Epithelial cell of proximal tubule (primary cell): ENCODE measurements at places on chromosomes 3 and 15. TPM values are rescaled to one million over a fixed set of nuclear protein-coding genes. Genes with fewer than 3 reads are reported as not detected.

Gene TCTA
- total RNA-seq = 16.9 and 21.7 TPM in 2 replicates

Gene COL6A5
- not detected in 2 replicates for total RNA-seq

Gene SIAH2
- total RNA-seq = 38.5 and 44.6 TPM in 2 replicates

Gene IQCF6
- not detected in 2 replicates for total RNA-seq

Gene ITIH3
- total RNA-seq = not detected in 2 replicates

Gene SLC38A3
- not detected in 2 replicates for total RNA-seq

Gene SYNM
- total RNA-seq = 2.1 and 2.8 TPM in 2 replicates

Gene TATDN2
- total RNA-seq = 14.0 and 14.6 TPM in 2 replicates

Gene POTEB3
- not detected in 2 replicates for total RNA-seq

Gene C3orf49
- total RNA-seq = not detected in 2 replicates

Gene SPINK8
- total RNA-seq = not detected in 2 replicates

Gene CCDC80
- 11.6 and 12.2 TPM in 2 replicates for total RNA-seq

Gene MED12L
- 0.12 and 0.80 TPM in 2 replicates for total RNA-seq

Gene CFAP100
- total RNA-seq = not detected in 2 replicates
